ENCODE measurements at places on chromosomes 6 and 20.

- no peak for DNase-seq
Observed at GRCh38 chr20:43744966-43745730, 18.3 kb upstream of the GTSF1L start.

GRCh38 chr6:118565311-118565960 is 17.3 kb downstream of the PLN start:
- no peak for DNase-seq

- DNase-seq: no peak
Observed at GRCh38 chr6:42618105-42618504, 54.3 kb downstream of the UBR2 start.

DNA sequence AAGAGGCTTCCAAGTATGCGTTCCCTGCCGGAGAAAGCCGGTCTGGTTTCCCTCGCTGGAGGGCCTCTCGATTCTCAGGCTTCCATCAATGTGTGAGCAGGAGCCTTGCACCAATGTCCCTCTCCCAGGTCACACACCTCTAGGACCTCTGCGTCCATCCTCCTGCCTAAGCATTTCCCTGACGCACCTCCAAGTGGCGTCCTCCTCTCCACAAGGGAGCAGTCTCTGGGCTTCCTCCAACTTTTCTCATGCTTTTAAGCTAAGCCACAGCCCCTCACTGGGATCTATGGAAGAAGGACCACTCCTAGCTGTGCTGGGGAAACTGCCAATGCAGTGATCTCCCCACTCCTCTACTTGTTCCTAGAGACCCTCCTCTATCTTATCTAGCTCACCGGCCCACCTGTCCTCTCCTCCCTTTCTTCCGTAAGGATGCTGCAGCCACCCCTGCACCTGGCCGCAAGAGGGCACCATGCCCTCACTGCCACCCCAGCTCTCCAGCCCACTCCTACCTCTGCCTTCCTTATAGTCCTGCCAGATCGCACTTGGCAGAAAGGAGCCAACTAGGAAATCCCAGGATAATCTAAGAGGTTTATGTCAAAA is 258.7 kb downstream of the LRFN2 start:
- no peak for DNase-seq

DNA sequence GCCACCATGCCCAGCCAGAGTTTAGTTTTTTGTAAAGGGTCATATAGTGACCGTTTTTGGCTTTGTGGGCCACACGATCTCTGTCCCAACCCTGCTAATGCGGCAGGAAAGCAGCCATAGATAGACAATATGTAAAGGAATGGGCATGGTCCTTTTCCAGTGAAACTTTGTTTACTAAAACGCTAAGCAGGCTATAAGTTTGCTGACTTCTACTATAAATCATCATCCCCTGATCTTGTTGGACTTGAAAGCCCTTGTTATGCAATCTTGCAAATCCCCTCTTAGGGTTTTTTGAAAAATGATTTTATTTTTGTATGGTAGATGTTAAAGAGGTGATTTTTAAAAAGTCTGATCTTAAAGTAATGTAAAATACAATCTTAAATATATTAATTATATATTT is 63.6 kb downstream of the CBFA2T2 start:
- DNase-seq: no peak

DNA sequence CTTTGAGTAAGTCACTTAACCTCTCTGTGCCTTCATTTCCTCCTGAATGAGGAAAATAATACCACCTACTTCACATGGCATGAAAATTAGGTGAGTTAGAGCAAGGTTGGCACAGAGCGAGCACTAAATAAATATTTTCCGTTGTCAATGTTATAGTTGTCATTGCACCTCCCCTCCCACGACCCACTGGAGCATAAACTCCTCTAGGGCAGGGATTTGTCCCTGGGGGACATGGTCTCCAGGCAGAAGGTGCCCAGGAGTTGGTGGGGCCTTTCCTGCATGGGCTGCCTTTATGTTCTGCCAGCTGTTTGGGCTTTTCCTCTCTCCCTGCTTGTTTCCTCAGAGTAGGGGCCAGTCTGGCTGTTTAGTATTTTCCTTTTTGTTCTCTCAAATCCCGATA is 1.3 kb upstream of the ANGPT4 start:
- no peak for DNase-seq

GRCh38 chr20:44930517-44931168 is 20.8 kb downstream of the PABPC1L start:
- no peak for DNase-seq

- DNase-seq: no peak
Observed at GRCh38 chr6:167047554-167047953, 48.4 kb downstream of the CEP43 start.

DNA sequence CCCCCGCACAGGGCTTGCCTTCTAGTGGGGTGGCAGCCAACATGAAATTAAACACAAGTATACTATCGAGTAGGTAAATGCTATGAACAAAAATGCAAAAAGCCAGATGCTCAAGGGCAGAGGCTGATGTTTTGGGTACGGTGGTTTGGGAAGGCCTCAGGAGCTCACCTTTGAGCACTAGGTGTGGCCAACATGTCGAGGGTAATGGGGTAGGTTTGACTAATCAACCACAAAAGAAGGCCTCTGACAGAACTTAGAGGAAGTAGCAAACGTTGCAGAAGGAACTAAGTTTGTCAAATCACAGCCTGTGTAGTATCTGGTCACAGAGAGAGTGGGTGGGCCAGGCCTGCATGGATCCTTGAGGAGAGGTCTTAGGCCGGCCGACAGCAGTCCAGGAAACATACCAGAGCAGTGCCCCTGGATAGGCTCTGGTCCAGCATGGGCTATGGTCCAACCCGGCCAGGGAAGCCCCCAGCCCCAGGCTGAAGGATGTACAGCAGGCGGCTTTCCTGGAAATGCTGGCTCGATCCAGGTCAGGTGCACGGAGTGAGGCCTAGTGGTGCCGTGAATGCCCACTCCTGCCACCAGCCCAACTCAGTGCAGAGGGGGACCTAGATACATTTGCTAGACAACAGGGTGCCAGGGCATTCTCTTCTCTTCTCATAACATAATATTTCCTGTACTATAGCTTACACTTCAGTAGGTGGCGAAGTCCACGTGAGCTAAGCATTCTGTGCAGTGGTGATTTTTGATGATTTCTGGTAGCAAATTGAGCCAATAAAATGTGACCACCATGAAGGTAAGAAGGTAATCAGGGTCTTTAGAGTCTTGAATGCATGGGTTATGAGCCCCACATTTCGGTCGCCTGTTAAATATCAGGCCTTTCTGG is 56.3 kb upstream of the CD93 start:
- DNase-seq: no peak

DNA sequence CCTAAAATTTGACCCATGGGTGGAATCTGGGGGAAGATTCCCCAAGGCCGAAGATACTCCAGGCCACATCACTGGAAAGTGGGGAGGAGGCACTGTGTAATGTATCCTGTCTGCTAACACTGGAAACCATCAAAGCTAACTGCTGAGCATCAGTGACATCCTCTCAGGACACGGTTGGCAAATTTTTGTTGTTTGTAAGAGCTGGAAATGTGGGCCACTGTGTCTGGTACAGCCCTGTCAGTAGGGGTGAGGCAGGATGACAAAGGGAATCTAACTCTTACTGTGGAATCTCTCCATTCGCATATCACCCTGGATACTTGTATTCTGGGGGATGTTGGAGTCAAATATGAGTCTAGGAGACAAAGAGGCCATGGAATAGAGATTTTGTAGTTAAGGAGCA is 17.0 kb upstream of the CLPSL2 start:
- no peak for DNase-seq

DNA sequence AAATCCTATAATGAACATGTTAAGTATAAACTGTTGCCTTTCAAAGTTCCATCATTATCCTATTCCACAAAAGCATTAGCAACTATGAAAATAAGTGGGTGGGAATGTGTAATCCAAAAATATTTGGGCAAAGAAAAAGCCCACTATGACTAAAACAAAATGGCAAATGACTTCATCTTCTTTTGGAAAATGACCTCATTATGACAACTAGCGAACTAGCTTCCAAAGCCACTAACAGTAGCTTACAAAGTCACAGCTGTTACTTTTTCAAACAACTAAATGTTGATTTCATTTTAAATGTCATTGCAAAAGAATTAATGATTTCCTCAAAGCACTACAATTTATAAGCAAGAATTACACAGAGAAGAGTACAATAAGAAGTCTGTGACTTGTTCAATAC is 49.8 kb upstream of the RUNX2 start:
- DNase-seq: peak; percentile 5

- DNase-seq: peak; percentile 18
Observed at GRCh38 chr6:121157906-121158305, 176.4 kb downstream of the TBC1D32 start.

DNA sequence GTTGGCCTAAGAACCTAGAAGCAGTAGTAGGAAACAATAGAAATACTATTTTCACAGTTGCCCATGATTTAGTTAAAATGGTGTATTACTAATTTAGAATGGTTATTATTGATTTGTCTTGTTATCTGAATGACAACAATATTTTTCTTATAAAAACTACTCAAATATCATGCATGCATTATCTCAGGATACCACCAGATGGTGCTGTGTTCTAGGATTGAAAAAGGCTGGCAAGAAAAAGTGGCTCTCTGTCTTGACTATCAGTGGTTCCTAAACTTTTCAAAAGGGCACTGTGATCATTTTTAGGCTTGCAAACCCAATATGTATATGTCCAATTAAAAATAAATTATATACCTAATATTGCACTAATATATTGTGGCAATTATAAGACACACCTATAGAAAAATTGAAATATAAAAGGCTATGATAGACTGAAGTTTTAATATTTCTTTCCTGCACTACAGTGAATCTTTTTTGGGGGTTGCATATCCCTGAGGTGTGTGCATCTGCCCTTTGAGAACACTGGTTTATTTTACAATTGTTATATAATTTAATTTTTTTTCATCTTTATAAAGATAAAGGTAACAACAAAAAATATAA is 131.7 kb upstream of the MLIP start:
- peak; percentile 75 for DNase-seq

DNA sequence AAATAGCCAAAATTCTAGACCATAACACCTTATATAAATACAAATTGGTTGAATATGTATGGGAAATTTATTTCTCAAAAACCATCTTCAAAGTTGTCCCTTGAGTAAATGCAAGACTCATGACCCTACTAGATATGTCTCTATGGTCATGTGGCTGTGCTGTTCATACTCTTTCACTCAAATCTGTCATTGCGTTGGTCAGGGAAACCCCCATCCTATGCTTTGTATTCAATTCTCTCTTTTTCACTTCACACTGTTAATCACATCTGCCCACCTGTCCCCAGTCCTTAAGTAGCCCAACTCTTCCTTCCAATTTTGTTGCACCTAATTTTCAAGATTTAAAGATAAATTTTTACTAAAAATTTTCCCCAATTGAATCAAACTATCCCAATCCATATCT is 51.0 kb downstream of the RPS12 start:
- DNase-seq: no peak

DNA sequence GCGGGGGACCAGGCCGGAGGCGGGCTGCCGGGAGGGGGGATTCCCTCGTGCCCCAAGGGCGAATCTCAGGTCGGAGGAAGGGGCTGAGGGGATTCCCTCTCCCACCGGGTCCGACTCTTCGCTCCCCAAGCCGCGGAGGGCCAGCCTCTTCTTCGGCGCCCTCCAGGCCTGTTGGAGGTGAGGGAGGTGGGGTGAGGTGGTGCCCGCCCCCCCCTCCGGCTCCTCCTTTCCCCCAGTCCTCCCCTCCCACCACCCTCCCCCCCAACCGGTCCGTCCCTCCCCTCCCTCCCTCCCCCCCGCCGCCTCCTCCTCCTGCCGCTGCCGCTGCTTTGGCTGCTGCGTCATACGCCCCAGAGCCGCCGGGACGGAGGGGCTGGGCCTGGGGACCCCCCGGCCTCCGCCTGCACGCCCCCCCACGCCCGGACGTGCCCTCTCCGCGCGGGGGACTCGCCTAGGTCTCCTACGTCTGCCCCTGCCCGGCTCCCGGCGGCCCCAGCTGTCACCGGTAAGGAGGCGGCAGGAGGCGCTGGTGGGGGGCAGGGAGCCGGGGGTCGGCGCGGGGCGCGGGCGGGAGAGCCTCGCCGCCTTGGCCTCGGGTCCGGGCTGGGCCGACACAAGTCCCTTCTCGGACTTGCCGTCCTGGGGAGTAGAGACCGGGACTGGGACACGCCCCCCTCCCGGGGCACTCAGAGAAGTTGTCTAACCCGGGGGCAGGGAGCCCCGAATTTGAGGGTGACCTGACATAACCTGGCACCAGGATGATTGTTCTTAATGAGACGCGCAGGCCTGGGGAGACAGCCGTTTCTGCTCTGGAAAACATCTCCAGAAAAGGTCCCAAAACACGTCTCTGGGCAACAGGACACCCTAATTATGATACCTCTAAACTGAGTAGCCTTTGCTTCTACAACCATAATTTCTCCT is at the start of gene PHF1:
Gene PHF1 (plus strand): TSS at position 304 of the 921 bp plus-strand sequence. CDS start 1,250 bp downstream, outside the sequence.
- DNase-seq: peak; percentile 86

DNA sequence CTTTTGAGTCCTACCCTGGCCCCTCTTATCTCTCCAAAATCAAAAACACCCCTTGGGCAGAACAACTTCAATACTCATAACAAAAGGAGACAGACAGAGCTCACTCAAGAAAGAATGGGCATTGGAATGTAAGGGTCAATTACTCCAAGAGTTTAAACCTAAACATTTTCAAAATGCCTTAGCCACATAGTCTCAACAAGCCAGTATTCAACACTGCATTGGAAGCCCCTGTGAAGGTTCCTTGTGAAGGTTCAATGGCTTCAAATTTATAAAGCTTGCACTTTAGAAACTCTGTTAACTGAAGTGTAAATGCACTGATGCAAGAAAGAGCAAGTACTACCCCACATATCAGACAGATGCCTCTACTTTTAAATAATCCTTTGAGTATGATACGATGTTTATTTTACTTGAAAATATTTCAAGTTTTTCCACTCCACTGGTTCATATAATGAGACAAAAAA is 139.1 kb upstream of the LAMP5 start:
- DNase-seq: no peak

GRCh38 chr20:17885544-17885943 is 83.0 kb downstream of the SNX5 start:
- peak; percentile 48 for DNase-seq

GRCh38 chr6:144064402-144065212 is 30.8 kb downstream of the SF3B5 start:
- no peak for DNase-seq

DNA sequence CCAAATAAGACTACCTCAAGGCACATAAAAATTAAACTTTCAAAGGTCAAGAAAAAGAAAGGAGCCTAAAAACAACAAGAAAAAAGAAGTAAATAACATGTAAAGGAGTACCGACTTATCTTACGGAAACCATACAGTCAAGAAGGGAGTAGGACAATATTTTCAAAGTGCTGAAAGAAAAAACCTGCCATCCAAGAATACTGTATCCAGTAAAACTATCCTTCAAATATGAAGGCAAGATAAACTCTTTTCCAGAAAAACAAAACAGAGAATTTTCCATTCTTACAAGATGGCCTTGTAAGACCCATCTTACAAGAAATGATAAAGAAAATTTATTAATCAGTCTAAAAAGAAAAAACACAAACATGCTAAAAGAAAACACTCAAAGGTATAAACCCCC is 302.2 kb downstream of the LMBRD1 start:
- DNase-seq: no peak

DNA sequence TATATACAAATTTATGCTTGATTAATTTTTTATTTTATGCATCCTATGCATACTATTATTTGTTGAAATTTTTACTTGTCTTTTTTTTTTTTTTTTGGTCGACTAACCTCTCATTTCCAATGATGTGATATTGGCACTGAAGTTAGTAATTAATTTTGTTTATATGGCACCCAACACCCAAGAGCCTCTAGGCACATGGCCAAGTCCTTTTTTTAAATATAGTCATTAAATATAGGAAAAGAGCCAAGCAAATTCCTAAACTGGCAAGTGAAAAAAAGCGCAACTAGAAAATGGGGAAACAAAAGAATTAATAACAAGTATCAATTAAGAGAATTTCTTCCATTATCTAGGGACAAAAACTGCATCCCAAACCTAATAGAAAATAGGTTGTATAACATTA is 85.5 kb upstream of the HS3ST5 start:
- no peak for DNase-seq

GRCh38 chr6:84549917-84550316 is 214.5 kb downstream of the TBX18 start:
- DNase-seq: no peak
